ENCODE measurements at places on chromosomes 11 and 22. TPM values are rescaled to one million over a fixed set of nuclear protein-coding genes. Genes with fewer than 3 reads are reported as not detected.

DNA sequence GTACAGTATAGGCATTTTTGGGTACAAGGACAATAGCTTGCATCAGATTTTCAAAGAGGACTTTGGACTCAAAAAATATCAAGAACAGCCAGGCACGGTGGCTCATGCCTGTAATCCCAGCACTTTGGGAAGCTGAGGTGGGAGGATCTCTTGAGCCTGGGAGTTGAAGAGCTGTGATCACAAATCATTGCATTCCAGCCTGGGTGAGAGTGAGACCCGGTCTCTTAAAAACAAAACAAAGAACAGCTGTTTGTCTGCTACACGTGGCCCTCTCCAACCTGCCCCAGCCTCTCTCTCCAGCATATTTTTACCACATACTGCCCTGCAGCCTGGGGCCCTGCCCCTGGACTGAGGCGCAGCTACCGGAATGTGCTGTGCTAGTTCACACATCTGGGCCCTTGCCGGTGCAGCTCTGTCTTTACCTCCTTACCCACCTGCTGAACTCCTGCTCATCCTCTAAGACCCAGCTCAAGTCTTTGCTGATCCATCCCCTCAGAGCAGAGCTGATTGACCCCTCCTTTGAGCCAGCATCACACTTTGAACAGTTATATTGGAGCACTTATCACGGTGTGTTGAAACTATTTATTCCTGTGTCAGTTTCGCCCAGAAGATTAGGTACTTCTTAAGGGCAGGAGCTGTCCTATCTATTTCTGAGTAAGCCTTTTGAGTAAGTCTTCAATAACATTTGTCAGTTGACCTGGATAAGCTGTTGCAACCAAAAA, 29.4 kb downstream of the GRIK4 start:
- H3K4me1 ChIP-seq = no peaks in the 10 kb centered on the region
- no peak overlapping the region for H3K27ac ChIP-seq
- no peaks in the 10 kb centered on the region for H3K27me3 ChIP-seq

DNA sequence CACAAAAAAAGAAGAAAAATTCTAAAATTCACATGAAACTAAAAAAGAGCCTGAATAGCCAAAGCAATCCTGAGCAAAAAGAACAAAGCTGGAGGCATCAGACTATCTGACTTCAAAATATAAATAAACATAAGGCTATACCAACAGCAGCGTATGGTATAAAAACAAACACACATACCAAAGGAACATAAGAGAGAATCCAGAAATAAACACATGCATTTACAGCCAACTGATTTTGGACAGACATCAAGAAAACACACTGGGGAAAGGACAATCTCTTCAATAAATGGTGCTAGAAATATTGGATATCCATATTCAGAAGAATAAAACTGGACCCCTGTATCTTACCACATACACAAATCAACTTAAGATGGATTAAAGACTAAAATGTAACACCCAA, 2.8 kb upstream of the MTMR2 start:
- no peaks in the 10 kb centered on the region for H3K27me3 ChIP-seq
- peaks cover 24% of the 10 kb centered on the region for H3K4me1 ChIP-seq
- no peaks in the 10 kb centered on the region for H3K36me3 ChIP-seq
- no peak overlapping the region for H3K4me3 ChIP-seq
- H3K27ac ChIP-seq = no peak overlapping the region
- DNase-seq = no peak

Gene DAGLA
- total RNA-seq = not detected

GRCh38 chr22:19959587-19960490, 18.2 kb upstream of the TXNRD2 start:
- no peaks in the 10 kb centered on the region for H3K27me3 ChIP-seq
- no peak overlapping the region for H3K4me3 ChIP-seq
- peaks cover 10% of the 10 kb centered on the region for H3K36me3 ChIP-seq
- H3K27ac ChIP-seq = no peak overlapping the region
- DNase-seq = no peak

Gene SCGB1C1
- not detected for total RNA-seq

Gene SAA1
- total RNA-seq = not detected

DNA sequence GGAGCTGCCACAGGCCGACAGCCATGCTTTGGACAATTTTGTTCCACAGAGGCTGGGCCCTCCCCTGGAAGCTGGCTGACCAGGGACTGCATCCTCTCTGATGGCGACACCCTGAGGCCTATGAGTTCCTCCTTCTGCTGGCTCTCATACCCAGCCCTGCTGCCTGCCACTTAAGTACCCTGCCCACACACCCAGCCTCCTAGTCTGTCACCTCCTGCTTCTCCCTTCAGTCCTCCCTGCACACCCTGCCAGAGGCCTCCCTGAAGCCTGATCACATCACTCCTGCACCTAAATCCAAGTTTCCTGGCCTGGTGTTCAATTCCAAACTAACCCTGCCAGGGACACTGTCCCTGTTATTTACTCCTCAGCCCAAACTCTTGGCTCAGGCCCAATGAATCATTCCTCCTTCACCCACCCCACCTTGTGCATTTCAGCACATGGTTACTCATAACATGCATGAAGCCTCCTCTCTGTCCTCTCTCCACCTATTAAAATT, 136.7 kb upstream of the NECTIN1 start:
- no peaks in the 10 kb centered on the region for H3K36me3 ChIP-seq
- H3K27me3 ChIP-seq = no peaks in the 10 kb centered on the region
- no peak for DNase-seq
- H3K4me1 ChIP-seq = no peaks in the 10 kb centered on the region
- no peak overlapping the region for H3K4me3 ChIP-seq

DNA sequence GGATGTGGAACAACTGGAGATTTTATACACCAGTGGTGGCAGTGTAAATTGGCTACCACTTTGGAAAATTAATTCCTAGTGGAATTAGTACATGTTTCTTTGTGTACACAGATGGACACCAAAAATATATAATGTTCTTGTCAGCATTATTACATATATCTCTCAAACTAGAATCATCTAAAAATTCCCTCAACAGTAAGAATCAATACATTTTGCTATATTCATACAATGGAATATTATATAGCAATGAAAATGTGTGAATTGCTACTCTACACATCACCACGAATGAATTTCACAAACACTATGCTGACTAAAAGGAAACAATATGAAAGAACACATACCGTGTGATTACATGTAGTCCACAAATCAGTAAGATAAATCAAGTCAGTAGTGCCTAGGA, 33.9 kb downstream of the CCDC90B start:
- H3K4me3 ChIP-seq = no peak overlapping the region
- H3K27ac ChIP-seq = no peak overlapping the region
- no peaks in the 10 kb centered on the region for H3K27me3 ChIP-seq
- no peak for DNase-seq
- peaks cover 9% of the 10 kb centered on the region for H3K4me1 ChIP-seq
- 0 out of 2 replicates have a peak, but pooled peaks cover 4% of the 10 kb centered on the region for H3K36me3 ChIP-seq
